Stimulated activated CD8-positive, alpha-beta memory T cell treated with anti-CD3 and anti-CD28 coated beads, Interleukin-7, amount 100 ng/mL, for 1 hour (primary cell): ENCODE measurements at places on chromosomes 6 and 20.
A peak's percentile ranks its signal among the peaks of the same experiment; 100 is the strongest.

DNA sequence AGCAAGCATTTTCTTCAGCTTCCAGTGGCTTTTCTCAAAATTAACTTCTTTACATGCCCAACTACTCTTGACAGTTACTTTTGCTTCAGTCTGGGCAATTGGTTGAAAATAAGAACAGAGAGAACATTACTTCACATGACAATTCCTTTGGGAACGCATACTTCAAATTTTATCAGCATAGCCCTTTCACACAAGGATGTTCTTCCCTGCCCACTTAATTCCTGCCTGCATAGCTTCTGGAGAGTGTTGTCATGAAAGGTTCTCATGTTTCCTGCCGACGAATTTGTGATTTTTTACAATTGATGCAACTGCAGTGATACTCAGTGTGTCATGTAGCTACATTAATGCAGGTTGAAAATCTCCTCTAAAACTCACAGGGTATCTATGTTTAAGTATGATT lies 22.0 kb upstream of the SNRNP48 start:
- no peak for DNase-seq

- no peak for DNase-seq
These were observed 160.4 kb upstream of the SMLR1 start for GRCh38 chr6:130666786-130667185.

DNA sequence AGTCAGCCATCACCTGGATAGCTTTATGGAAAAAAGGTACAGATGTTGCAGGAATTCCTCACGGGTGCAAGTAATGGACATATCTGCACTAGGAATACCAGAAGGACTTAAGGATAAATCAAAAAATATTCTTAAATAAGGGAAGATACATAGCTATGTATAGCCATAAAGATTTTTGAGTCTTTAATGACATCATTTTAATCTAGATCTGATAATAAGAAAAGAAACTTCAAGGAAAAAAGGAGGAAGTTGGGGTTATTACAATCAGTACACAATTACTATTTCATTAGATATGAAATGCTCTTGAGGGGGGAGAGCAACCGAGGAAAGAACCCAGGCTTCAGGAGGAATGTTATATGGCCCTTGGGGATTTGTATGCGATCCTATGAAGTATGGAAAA lies 110.2 kb downstream of the FOXC1 start:
- no peak for DNase-seq

DNA sequence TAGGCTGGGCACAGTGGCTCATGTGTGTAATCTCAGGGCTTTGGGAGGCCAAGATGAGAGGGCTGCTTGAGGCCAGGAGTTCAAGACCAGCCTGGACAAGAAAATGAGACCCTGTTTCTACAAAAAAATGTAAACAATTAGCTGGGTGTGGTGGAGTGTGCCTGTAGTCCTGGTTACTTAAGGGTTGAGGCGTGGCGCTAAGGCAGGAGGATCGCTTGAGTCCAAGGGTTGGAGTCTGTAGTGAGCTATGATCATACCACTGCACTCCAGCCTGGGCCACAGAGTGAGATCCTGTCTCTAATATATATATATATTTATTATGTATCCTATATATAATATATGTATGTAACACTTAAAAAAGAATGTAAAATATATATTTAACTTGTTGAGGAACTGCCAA lies 7.9 kb upstream of the ABRACL start:
- DNase-seq: no peak

DNA sequence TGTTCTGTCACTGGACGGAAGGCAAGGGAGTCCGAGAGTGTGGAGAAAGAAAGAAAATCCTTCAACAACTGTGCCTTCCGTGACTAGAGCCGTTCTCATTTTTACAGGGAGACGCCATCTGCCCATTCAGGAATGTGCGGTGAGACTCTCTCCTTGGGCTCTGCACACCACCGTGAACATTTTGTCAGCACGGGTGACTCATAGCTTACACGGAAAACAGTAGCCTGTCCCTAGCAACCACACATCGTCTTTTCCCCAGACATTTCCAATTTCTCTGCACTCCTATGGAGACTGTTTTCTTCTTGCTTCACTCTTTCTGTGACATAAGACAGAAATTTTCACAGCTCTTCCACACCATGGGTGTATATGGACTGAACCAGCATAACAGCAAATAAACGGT lies 55.1 kb downstream of the TBXT start:
- DNase-seq: no peak

DNA sequence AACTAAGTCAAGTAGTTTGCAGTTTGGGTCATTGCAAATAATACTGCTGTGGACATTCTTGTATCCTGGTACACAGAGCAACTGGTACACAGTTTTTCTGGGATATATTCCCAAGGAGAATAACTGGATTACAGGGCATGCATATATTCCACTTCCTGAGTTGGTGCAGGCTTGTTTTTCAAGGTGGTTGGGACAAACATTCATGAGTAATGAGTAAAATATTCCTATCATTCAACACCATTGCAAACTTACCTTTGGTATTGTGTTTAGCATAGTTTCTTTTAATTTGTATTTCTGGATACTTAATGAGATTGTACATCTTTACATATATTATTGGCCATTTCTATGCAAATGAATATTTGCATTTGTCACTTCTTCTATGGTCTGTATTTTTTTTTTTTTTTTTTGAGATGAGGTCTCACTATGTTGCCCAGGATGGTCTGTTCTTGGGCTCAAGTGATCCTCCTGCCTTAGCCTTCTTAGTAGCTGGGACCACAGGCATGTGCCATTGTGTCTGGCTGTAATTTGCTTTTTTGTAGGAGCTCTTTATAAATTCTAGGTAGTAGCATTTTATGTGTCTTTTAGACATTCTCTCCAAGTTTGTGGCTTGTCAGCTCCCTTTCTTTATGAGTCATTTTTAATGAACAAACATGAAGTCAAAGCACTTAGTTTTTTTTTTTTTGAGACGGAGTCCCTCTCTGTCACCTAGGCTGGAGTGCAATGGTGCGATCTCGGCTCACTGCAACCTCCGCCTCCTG lies 158.7 kb downstream of the SOX4 start:
- no peak for DNase-seq

GRCh38 chr6:46690141-46690755 lies 2.6 kb downstream of the TDRD6 start:
- no peak for DNase-seq

DNA sequence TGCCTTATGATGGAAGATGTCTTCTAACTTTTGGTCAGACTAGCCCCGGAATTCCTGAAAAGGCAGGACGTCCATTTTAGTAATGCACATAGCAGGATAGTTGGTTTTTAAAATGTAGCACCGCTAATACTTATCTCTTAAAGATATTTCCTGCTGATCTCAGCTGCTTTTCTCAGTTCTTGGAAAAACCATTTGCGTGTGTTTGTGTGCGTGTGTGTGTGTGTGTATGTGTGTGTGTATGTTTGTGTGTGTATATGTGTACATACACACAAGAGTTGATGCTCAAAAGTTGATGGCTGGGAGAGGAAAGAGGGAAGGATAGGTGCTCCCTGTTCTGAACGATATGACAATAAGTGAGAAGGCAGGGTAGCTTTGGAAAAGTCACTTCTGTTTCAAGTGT lies 61.7 kb upstream of the SUPT3H start:
- no peak for DNase-seq

DNA sequence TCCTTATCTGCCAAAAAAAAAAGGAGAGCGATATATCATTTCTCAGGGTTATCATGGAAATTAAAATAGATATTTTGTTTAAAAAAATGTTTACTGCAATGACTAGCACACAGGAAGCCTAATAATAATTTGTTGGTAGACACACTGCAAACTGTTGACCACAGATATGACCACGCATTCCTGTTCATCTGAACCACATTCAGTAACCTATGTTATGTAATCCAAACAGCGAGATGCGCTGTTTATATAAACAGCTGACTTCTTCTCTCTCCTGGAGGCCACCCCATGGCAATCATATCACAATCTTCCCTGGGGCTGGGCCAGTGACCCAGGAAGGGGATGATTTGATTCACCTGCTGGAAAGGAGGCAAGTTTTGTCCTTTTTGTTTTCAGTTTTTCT lies 129.3 kb upstream of the UST start:
- DNase-seq: no peak

DNA sequence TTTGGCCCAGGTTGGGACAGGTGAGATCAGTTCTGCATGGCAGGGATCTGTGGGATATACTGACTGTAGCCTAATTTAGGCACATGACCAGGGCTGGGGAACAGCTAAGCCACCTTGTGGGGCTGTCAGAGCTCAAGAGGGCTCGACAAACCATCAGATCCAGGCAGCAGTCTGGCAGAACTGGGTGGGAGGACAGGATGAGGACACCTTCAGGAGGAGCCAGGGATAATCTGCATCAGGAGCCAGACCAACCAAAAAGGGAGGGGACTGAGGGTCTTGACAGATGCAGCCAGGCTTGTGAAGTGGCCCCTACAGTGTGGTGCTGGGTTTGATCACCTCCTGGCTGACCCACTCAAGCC lies 123.4 kb downstream of the MAFB start:
- DNase-seq: no peak

DNA sequence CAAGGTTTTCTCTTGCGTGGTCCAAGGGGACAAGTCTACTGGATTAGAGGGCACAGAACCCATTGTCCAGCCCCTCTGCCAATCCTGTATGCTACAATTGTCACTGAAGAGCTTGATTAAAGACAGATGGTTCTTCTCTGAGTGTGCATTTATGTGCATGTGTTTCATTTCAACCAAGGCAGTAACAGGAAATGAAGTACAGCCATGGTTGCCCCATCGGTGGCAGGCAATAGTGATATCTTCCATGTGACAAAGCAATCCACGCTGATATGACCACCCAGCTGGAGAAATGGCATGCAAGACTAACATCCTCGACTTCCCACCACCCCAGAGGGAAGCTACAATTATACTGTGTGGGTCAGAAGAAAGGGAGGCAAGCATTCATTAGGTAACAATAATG lies 85.5 kb downstream of the UNC5CL start:
- no peak for DNase-seq

DNA sequence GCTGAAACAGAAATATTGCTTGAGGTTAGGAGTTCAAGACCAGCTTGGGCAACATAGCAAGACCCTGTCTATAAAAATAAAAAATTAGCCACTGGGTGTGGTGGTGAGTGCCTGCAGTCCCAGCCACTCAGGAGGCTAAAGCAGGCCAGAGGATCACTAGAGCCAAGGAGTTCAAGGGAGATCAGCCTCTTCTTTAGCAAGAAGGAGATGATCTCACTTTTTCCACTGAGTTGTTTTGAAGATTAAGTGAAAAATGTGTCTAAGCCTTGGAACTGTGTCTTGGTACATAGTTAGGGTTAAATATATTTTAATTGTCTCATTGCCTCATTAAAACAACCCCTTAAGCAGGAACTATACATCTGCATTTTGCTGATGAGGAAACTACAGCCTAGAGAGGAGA lies 279.0 kb upstream of the ZFP64 start:
- DNase-seq: no peak

- DNase-seq: no peak
These were observed 34.9 kb upstream of the EXOC2 start for GRCh38 chr6:727856-728255.

- DNase-seq: no peak
These were observed 19.3 kb upstream of the NEDD9 start for GRCh38 chr6:11251553-11252360.

DNA sequence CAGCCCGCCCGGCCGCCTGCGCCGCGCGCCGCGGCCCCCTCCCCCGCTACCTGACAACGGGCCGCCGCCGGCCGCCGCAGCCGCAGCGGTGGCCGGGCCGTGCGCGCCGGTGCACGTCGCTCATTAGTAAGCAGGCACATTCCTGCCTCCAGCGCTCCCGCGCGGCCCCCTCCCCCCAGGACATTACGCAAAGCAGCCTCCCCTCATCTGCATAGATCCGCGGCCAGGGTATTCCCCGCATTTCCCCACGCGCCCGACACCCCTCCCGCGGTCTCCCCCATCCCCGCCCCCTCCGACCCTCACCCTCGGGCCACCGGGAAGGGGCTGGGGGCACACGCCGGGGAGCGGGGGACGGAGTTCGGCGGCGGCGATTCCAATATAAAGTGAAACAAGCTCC lies at the start of gene HIVEP2:
TSS of gene HIVEP2 (minus strand) at position 128 of the 397 bp plus-strand sequence. CDS start 170,438 bp downstream, outside the sequence.
- DNase-seq: peak; percentile 74

DNA sequence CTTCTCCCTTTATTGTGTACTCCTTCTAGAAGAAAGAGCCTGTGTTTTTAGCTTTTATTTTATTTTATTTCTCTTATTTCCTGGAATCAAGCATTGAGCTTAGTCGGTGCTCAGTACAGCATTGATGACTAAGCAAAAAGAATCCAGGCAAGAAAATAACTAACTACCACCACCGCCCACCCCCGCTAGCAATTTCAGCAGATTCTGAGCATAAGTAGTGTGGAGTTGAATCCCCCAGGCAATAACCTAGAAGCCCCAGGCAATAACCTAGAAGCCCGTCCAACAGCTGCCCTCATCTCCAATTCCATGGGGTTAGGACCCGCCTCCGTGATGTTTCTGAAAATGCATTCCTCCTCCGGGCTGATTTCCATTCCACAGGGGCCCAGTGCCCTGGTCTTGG lies 258.0 kb upstream of the TAB2 start:
- no peak for DNase-seq

DNA sequence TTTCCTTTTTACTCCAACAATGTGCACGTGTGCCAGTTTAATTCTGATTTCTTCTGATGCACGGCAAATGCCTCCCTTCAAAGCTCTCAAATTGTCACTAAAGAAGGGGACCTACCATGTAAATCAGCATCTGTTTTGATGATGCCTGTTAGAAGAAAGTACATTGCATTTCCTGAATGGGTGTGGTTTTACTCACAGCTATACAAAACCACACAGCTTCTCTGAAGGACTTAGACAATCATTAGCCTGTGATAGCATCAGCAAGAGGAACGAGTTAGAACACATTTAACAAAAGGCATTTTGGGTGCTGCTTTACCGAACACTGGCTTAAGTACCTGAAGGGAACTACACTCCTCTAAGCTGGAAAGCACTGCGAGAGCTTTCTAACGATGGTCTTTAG lies 109.4 kb downstream of the ATXN1 start:
- DNase-seq: no peak

DNA sequence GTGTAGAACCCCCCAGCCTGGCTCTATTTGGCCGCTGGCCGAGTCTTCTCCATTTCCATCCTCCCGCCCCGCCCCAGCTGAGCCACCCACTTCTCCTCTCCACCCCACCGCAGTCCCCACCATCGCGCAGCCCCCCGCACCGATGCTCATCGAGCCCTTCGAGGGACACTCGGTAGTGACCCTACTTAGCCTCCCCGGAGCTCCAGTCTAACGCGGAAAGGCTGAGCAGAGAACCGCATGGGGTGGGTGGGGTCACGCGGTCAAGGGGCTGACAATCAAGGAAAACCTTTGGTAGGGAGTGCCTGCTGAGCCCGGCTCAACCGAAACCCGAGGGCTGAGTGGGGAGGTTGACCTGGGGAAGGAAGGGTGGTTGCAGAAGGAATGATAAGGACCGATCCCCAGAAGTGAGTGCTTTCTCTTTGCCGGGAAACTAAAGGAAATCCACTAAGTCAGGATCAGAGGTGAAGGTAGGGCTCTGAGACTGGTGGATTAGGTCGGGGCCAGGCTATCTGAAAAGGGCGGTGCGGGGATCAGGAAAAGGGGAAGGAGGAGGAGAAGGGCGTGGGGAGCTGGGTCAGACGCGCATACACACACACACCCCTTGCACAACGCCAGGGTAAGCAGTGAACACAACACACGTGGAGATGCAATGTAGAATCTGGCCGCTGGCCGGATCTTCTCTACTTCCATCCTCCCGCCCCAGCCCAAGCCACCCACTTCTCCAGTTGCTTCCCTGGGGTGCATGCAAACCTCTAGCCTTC lies 49.8 kb downstream of the CPXM1 start:
- no peak for DNase-seq
